ENCODE measurements at places on chromosomes 7 and 10. TPM values are rescaled to one million over a fixed set of nuclear protein-coding genes. Genes with fewer than 3 reads are reported as not detected.

PITX3 gene
- total RNA-seq, result not detected

GRCh38 chr10:68428396-68429104 lies 21.5 kb upstream of the RUFY2 start:
- no peak for DNase-seq

NODAL gene
- total RNA-seq, result not detected

- no peak for DNase-seq
These were observed 512.8 kb upstream of the GALNT17 start for GRCh38 chr7:70619130-70619529.

AKR1C8 gene
- total RNA-seq, result not detected

PSTK gene
- total RNA-seq, result 9.8 TPM

GRCh38 chr10:112288486-112288885 lies 5.3 kb downstream of the TECTB start:
- DNase-seq, result no peak

SPDYE5 gene
- total RNA-seq, result not detected

C10orf105 gene
- not detected for total RNA-seq

DNA sequence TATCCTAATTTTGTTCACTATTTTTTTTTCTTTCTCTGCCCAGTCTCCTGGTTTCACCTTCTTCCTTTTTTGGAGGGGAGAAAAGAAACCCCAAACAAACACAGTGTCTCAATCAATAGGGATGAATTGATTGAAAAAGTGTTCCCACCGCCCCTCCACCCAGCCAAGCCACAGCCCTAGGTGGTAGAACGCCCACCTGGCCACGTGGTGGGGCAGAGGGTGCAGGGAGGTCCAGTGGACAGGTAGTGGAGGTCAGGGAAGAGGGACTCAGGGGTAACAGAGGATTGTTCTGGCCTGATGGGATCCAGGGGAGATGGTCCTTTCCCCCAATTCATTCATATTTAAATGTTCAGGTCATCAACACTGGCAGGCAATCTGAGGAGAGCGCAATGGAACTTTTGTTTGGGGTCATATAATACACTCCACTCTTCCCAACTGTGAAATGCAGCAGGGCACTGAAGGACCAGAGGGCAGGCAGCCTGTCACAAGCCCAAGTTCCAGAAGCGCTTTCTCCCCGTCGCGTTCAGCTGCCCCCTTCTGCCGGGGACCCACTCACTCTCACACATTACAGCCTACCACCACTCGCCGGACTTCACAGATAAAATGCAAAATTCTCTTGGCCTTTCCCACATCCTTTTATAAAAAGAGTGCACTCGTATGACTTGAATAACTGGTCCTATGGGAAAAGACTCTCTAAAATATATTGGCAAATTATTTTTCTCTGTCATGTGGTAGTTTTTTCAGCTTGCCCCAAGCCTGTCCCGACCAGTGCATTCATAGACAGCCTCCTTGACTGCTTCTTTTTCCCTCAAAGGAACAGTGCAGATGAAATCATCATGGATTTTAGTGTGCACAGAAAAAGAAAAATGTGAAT lies 1.6 kb downstream of the INHBA start:
- no peak for DNase-seq

CCDC172 gene
- total RNA-seq, result not detected

GRCh38 chr10:9172276-9172675 lies 1117.8 kb downstream of the GATA3 start:
- no peak for DNase-seq

GRCh38 chr10:131312478-131312836 lies 936 bp upstream of the TCERG1L start:
- no peak for DNase-seq

- no peak for DNase-seq
These were observed 6.4 kb downstream of the CCSER2 start for GRCh38 chr10:84334811-84335210.

DNA sequence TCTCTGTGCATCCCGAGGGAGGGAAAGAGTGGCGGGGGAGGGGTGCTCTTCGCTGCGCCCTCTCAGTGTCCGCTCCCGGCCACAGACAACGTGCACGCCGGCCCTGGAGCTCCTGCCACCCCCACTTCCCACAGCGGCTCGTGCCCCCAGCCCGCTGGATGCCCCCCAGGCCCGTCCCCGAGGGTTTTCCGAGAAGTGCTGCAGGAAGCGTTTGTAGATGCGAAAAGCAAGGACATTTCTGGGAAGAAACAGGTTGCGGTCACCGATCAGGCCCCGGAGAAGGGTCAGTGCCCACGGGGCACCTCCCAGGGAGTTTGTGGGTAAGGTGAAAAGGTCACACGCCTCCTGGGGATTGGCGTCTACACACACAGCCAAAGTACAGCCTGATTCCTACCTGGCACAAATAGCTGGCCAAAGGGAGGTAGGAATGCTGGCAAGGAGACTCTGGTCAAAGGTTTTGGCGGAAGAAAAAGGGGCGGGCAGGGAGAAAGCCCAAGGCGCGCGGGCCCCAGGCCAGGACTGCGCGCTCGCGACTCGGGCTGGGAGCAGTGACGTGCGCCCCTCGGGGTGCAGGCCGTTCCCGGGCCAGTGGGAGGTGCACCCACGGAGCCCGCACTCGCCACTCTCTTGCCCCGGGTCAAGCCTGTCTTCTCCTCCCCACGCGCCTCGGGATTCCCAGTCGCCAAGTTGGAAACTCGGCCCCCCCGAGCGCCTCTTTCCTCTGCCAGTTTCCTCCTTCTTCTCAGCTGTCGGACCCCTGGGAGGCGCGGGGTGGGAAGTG lies 1.5 kb upstream of the NRP1 start:
- DNase-seq, result no peak

AGR3 gene
- not detected for total RNA-seq

AZGP1 gene
- 37.9 TPM for total RNA-seq

GRCh38 chr7:157425137-157425731 lies 88.4 kb downstream of the DNAJB6 start:
- peak; percentile 39 for DNase-seq

GIMAP6 gene
- total RNA-seq, result not detected

GRCh38 chr10:32949221-32949678 lies 8.8 kb downstream of the ITGB1 start:
- no peak for DNase-seq

GRCh38 chr7:68133045-68133444 lies 1136.4 kb downstream of the TYW1 start:
- no peak for DNase-seq

GRCh38 chr10:88243836-88244730 lies 339.0 kb downstream of the RNLS start:
- no peak for DNase-seq

JAKMIP3 gene
- 0.04 TPM for total RNA-seq

SHH gene
- 1.7 TPM for total RNA-seq

SLC18A3 gene
- not detected for total RNA-seq

CRTAC1 gene
- not detected for total RNA-seq
